ENCODE measurements at places on chromosomes 4 and X.

DNA sequence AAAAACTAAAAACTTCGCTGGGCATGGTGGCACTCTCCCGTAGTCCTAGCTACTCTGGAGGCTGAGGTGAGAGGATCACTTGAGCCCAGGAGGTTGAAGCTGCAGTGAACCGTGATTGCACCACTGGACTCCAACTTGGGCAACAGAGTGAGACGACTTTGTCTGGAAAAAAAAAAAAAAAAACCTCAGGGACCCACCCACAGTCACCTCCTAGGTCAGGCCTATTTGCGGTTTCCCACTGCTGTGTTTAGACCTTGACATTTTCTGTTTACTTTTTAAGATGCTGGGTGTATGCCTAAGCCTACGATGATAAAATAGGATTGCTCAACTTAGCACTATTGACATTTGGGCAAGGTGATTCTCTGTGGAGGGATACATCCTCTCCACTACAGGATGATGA, 197.4 kb upstream of the TBL1X start:
- H3K36me3 ChIP-seq = no peaks in the 10 kb centered on the region
- no peak overlapping the region for H3K4me3 ChIP-seq
- H3K27ac ChIP-seq = no peak overlapping the region
- H3K4me1 ChIP-seq = no peaks in the 10 kb centered on the region

DNA sequence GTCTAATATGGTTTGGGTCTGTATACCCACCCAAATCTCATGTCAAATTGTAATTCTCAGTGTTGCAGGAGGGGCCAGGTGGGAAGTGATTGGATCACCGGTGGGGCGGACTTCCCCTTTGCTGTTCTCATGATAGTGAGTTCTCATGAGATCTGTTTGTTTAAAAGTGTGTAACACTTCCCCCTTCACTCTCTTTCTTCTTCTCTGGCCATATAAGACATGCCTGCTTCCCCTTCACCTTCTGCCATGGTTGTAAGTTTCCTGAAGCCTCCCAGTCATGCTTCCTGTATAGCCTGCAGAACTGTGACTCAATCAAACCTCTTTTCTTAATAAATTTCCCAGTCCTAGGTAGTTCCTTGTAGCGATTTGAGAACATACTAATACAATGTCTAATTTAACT, 19.7 kb upstream of the SCRG1 start:
- H3K36me3 ChIP-seq = peaks cover 1% of the 10 kb centered on the region
- H3K4me1 ChIP-seq = peaks cover 5% of the 10 kb centered on the region
- H3K4me3 ChIP-seq = no peak overlapping the region
- no peaks in the 10 kb centered on the region for H3K27me3 ChIP-seq
- no peak overlapping the region for H3K27ac ChIP-seq

DNA sequence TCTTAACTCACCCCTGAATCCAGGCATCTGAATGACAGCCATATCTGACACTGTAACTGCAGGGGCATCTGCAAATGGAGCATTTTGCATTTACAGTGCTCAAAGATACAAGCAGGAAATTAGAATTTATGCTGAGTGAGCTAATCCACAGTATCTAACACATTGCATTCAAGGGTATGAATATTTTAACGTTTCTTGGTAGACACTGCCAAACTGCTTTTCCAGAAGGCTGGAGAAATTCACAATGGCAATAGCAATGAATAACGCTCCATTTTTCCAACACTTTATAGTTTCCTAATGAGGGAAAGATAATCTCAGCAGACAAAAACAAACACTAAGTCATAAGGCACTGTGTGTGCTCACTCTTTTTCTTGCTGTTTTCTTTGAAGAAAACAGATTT, 30.9 kb downstream of the AADAT start:
- H3K27ac ChIP-seq = no peak overlapping the region
- DNase-seq = no peak
- peaks cover 15% of the 10 kb centered on the region for H3K36me3 ChIP-seq
- no peaks in the 10 kb centered on the region for H3K4me1 ChIP-seq
- H3K4me3 ChIP-seq = no peak overlapping the region

DNA sequence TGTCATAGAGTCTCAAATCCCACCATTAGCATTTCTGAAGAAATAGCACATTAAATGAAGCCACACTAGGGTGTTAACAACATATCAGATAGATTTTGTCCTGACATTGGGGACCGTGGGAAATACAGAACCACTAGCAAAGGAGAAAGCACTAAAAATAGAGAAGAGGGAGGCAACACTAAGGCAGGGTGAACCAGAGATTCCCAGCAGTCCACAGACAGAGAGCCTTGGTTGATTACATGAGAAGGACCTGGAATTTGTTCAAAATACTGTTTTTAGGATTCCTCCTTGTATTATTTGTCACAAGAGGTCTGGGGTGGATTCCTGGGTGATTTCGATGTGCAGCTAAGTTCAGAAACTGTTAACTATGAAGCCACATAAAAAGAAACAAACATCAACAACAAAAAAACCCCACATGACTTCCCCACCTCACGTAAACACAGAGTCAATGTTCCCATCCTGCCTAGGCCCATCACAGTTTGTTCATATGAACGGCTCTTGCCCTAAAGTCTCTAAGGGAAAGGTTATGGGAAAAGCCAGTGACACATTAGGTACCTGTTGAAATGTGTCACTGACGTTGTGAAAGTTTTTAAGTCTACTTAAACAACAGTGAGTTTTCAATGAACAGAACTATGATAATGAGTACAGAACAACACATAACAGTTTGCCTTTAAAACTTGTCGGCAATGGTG, 23.6 kb upstream of the GRSF1 start:
- H3K36me3 ChIP-seq = no peaks in the 10 kb centered on the region
- H3K27me3 ChIP-seq = no peaks in the 10 kb centered on the region
- peaks cover 13% of the 10 kb centered on the region for H3K4me1 ChIP-seq
- no peak for DNase-seq
- no peak overlapping the region for H3K4me3 ChIP-seq
- H3K27ac ChIP-seq = no peak overlapping the region

DNA sequence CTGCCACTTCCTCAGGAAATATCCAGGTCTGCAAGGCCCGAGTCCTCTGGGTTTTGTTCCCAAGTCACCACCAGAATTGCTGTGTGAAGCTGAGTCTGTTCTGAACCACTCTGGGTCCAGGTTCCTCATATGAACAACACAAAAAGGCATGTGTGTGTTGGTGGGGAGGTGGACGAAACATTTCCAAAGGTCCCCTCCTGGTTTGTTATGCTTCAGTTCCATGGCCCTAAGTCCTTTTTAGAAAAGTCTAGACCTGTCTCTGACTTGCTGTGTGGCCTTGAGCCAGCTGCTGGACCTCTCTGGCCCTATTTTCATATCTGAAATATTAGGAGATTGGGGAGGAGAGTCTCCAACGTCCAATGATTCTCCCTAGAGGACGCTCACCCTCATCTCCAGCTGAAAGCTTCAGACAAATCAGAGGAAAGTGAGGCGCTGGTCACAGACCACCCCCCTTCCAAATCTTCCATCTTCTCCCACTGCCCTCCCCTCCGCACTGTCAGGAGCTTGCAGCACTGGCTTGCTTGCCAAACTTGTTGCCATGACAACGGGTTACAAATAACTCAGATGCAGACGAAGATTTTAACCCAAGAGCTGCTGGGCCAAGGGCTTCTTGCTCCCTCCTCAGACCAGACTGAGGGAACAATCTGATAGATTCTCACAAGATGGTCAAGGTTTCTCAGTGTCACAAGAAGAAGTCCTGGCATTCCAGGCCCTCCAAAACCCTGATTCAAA, 64.5 kb downstream of the SMC1A start:
- H3K27me3 ChIP-seq = no peaks in the 10 kb centered on the region
- H3K36me3 ChIP-seq = no peaks in the 10 kb centered on the region
- DNase-seq = no peak
- no peak overlapping the region for H3K4me3 ChIP-seq
- no peak overlapping the region for H3K27ac ChIP-seq
- no peaks in the 10 kb centered on the region for H3K4me1 ChIP-seq

Measured in progenitor cell of endocrine pancreas (in vitro differentiated cells).